ENCODE measurements at places on chromosomes 4 and X.

DNA sequence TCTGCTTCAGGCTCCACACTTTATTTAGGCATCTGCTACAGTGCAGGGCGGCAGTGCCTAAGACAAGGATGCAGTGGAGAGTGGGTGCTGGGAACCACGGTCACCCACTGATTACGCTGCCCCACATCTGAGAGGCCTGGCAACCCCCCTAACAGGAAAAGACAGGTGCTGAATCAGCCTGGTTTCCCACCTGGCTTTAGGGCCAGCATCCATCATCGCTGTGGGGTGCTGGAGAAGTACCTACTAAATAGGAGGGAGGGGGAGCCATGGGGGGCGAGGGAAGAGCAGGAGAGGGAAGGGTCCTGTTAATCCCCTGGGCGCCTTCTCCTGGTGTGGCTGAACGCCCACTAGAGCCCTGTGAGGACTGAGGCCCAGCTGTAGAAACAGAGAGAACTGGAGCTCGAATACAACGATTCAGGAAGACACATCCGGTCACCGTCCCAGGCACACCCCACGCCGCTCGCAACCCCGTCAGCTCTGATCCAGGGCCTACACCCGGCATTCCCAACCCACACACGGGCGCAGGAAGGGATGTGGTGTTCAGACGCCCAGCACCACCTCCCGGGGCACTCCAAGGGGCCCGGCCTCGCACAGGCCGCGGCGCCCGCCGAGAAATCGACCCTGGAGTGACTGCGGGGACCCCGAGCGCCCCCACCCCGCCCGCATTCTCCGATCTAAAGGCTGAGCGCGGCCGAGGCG lies 554 bp downstream of the DCTD start:
- peak; percentile 40 for DNase-seq

DNA sequence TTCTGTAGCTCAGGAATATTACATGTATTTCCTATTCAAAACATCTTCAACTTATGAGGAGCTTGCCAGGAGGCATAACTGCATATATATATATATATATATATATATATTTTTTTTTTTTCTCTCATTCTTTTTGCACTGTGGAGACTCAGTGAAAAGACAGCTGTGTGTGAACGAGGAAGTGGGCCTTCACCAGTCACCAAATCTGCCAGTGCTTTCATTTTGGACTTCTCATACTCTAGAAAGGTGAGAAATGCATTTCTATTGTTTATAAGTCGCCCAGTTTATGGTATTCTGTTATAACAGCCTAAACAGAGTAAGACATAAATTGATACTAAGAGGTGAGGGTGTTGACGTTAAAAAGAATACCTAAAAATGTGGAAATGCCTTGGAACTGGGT lies 710.6 kb downstream of the TRAM1L1 start:
- no peak for DNase-seq

GRCh38 chr4:180680305-180680704 lies 1562.9 kb upstream of the TENM3 start:
- no peak for DNase-seq

GRCh38 chr4:111631215-111631999 lies 513.8 kb upstream of the FAM241A start:
- DNase-seq = no peak
